ENCODE measurements at places on chromosomes 11 and 22.
A peak's percentile ranks its signal among the peaks of the same experiment; 100 is the strongest.

DNA sequence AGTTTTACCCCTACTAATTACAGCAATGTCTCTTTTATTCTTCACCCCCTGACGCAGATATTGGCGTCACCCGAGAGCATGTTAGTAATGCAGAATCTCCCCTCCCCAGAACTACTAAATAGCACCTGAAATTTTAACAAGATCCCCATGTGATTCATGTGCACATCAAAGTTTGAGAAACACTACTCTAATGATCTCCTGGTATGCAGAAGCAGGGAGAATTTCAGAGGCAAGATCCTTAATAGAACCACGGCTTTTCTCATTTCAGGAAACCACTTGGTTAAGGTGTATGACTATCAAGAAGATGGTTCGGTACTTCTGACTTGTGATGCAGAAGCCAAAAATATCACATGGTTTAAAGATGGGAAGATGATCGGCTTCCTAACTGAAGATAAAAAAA is 5.3 kb downstream of the CD3G start:
- no peak for DNase-seq

GRCh38 chr22:23094695-23095681 is 24.7 kb downstream of the GNAZ start:
- DNase-seq, result no peak

GRCh38 chr11:77195071-77195755 is 67.2 kb downstream of the MYO7A start:
- peak; percentile 31 for DNase-seq

DNA sequence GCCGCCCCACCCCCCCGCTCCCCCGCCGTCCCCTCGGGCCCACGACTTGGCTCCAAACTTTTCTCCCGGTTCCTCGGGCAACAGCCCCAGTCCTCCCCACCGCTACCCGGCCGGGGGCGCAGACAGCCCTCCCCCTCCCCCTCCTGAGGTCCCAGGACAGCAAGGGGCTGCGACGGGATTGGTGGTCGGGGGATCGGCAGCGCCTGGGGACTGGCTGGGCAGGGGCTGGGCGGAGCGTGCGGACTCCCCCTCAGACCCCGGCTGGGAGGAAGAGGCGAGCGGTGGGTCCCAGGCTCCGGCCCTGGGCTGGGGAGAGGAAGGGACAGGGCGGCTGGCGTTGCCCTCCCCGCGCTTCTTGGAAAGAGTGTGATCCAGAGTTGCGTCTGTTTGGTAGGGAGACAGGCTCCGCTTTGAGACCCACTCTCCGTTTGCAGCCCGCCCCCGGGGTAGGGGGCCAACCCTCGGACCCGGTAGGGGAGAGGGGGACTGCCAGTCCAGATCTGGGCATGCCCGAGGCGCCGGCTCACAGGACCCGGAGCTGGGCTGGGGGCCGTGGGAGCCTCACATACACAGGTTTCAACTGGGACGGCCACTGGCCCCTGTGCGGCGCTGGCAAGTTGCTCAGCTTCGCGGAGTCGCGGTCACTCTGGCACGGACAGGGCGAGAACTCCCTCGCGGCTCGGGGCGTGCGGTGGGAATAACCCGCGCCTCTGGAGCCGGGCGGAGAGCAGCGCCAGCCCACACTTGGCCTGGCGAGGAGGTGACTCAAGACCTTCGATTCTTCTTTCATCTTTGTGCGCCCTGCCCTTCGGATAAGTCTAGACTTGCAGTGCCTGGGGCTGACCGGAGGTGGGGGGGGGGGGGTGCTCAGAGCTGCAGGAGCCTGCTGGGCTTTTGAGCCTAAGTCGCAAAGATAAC is 999 bp downstream of the TSKU start:
- DNase-seq, result no peak

- DNase-seq, result no peak
Observed at GRCh38 chr22:24331468-24332440, 61.1 kb downstream of the SPECC1L start.

- DNase-seq, result no peak
Observed at GRCh38 chr22:47126344-47126811, 363.9 kb downstream of the TBC1D22A start.

DNA sequence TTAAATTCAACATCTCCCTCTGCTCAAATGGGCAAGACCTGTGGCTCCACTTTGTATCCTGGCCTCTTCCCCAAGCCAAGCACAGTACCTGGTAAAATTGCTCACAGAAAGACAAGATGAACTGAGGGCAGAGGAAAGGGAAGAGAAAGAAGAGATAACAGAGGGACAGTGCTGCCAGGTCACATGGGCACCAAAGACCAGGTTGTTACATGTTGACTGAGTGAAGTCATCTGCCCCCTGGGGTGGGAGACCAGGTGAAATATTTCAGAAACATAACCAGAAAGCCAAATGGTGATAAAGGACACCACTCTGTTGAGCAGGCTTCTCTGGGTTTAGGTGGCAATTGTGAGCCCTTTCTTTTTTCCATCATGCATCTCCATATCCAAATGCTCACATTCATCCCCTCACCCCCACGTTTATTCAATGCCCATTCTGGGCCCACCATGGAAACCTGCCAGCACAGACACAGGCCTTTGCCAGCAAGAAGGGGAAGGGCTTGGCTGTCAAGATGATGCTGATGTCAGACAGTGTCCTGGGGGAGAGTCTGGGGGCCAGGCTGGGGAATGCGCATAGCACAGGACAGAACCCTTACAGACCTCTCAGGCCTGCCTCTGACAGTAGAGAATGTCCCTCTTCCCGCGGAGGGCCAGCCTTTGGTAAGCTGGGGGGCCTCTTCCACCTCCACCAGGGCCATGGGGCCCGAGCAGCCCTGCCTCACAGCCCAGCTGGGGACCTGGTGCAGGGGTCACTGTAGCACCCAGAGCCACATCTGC is 51.6 kb downstream of the DGCR2 start:
- DNase-seq, result no peak

DNA sequence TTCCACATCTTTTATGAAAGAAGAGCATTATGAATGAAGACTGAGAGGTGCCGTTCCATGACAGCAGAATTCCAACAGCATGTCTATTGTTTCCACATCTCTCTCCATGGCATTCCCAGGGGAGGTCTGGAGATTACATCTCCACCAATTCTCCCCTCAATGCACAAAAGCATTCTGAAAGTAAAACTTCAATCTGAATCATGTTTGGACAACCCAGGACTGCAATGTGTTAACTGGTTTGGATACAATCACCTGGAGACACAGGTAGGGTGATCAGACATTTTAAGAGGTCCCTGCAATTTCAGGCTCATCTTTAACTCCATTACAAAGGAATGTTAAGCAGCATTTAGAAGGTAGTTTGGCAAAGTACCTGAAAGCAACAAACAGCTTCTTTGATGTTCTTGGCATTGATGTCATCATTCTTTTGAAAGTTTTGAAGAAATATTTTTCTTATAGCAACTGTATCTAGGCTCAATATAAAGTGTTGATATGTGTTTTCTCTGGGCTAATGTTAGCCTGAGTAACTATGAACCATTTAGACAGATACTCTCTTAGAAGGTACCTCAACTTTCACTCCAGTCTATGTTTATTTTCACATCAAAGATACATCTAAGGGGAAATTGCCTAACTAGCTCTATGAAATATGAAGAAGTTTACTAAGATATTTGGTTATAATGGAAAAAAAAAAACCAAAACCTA is 181.4 kb upstream of the MTMR2 start:
- no peak for DNase-seq

- no peak for DNase-seq
Observed at GRCh38 chr11:69312453-69313404, 18.8 kb downstream of the MYEOV start.

DNA sequence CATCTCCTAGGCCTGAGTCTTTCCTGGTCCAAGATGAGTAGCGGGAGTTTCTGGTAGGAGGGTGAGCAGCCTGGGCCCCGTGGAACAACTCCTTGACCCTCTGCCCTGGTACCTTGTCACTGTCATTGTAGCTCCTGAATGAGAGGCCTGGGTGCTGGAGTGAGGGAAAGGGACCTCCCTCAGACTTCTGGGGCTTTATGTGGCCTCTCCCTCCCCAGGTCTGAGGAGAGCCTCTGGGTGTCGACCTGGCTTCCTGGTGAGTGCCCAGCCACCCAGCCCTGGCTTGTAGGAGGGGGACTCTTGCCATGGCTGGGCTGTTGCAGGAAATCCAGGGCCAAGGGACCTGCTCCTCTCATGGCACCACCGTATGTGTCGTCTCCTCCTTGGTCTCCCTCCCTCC is 3.9 kb downstream of the P2RY2 start:
- no peak for DNase-seq

DNA sequence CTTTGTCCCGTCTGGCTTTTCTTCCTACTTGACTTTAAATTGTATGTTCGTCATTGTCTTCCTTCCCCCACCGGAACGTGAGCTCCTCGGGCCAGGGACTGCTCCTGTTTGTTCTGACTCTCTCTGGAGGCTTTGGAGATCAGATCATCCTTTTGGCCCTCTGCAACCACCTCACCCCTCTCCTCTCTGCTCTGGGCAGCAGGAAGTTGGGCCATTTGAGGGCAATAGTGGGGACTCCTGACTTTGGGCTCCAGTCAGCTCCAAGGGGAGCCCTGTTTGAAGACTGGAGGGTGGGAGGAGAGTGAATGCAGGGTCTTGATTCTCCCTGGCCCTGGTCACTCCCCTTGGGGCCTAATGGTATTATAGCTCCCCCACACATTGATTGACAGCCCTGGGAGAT is 186.3 kb upstream of the B3GAT1 start:
- no peak for DNase-seq

- no peak for DNase-seq
Observed at GRCh38 chr22:48423481-48423911, 1404.2 kb downstream of the BRD1 start.

- DNase-seq, result no peak
Observed at GRCh38 chr11:117950993-117951961, 22.1 kb upstream of the TMPRSS13 start.

DNA sequence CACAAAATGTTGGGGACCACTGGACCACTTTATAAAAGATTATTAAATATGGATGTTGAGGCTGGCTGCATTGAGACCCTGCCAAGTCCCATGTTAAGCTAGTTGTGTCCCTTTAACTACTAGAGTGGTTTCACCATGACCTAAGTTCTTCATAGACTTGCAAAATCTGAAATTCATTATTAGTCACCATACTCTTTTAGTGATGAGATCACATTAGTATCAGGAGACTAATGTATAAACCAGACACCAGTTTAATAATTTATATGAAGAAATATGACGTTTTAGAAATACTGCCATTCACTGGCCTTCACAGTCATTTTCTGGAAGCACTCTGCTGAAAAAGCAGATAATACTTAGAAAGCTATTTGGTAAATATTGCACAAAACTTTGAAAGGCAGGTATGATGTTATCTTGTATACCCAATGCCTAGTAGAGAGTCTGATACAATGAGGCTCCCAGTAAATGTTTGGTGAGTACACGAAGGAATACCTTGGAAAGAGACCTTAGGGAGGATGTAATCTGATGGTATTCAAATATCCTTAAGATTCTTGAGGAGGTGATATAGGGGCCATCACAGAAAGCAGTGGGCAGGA is 728.2 kb upstream of the ANO5 start:
- no peak for DNase-seq

- DNase-seq, result no peak
Observed at GRCh38 chr11:130703489-130704190, 212.6 kb downstream of the SNX19 start.

- no peak for DNase-seq
Observed at GRCh38 chr11:6563121-6563619, 40.2 kb downstream of the RRP8 start.

- DNase-seq, result peak; percentile 36
Observed at GRCh38 chr11:9535189-9535781, 38.2 kb upstream of the WEE1 start.

- DNase-seq, result no peak
Observed at GRCh38 chr22:45845076-45845487, 131.9 kb downstream of the WNT7B start.

DNA sequence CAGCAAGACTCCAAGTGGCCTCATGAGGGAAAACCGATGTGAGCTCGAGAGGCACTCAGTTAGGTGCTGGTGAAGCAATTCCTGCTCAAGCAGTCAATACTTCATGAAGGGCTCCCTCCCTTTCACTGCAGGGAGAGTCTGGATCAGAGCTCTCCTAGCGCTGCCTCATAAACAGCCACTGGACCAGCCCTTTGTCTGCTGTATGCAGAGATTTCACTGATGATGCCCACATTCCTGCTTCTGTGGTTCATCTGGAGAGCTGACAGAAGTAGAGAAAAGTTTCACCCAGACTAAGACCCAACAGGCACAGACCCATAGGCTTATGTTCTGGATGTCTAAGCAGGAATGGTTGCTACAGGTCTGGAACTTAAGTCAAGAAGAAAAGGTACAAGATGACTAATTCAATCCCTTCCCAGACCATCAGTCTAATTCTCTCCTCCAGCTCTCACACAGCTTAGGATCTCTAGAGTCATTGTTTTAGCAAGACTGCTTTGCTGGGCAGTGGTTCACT is 4.0 kb downstream of the UCP2 start:
- no peak for DNase-seq
